ENCODE measurements at places on chromosomes 3 and 15.

DNA sequence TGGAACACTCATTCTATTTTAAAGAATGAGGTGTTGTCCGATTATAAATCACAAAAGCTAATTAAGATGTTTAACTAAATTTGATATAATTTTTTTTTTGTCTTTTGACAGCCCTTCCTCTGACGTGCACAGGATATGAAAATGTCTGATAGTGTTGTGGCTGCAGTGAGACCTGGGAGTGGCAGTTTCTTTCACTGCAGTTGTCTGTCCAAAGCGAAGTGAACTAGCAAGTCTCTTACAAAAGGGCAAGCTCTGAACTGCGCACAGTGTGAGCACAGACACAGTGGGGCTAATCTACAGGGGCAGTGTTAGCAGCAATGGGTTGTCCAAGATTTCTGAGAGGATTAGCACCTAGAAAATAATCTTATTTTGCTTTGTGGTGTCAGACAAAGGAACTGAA is 29.1 kb upstream of the MYRIP start:
- no peak for DNase-seq

DNA sequence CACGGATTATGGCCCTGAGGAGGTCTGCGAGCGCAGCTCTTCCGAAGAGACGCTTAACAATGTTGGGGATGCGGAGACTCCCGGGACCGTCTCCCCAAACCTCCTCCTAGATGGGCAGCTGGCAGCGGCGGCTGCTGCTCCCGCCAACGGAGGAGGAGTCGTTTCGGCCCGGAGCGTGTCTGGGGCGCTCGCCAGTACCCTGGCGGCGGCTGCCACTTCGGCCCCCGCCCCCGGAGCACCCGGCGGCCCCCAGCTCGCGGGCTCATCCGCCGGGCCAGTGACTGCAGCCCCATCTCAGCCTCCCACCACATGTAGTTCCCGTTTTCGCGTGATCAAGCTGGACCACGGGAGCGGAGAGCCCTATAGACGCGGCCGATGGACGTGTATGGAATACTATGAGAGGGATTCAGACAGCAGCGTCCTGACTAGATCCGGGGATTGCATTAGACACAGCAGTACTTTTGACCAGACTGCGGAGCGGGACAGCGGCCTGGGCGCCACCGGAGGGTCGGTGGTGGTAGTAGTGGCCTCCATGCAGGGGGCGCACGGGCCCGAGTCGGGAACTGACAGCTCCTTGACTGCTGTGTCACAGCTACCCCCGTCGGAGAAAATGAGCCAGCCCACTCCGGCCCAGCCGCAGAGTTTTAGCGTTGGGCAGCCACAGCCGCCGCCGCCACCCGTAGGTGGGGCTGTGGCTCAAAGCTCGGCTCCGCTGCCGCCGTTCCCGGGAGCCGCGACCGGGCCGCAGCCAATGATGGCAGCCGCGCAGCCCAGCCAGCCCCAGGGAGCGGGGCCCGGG is 1.6 kb downstream of the TSC22D2 start:
- DNase-seq, result peak; percentile 82

GRCh38 chr3:196501316-196502044 is 2.1 kb downstream of the RNF168 start:
- DNase-seq, result peak; percentile 54

DNA sequence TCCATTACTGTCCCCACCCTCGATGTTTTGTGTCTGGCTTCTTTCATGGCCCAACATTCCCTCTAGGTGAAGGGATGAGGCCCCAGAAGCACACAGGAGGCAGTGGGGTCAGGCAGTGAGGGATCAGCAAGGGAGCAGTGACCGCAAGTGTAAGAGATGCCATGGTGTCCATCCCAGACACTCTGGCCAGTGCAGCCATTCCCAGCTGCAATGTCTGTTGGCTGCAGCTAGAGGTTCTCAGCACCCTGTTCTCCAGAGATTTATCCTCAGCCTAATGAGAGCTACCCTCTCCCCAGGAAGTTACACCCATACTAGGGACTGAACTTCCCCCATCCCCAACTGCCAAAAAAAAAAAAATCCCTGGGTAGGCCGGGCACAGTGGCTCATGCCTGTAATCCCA is 40.2 kb downstream of the TRANK1 start:
- no peak for DNase-seq

DNA sequence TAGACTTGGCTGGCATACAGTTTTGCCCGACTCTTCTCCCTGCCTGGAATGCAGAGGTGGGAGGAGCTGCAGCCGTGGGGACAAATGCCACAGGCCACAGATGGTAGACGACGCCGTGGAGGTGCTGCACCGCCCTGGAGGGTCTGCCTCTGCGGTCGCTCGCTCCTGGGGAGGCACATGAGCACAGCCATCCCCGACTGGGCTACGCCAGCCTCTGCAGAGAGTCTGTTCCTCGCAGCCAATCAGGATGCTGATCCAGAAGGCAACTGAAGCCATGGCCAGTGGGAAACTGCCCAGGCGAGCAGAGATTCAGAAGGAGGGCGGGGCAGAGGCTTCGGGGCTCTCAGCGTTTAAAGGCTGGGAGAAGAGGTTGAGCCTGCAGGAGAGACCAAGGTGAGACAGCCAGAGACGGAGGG is 11.9 kb upstream of the LRRC15 start:
- DNase-seq, result no peak

GRCh38 chr15:25778161-25778560 is 85.0 kb downstream of the ATP10A start:
- no peak for DNase-seq

- DNase-seq, result no peak
Measured at GRCh38 chr15:50871832-50872231, 36.7 kb upstream of the AP4E1 start.

DNA sequence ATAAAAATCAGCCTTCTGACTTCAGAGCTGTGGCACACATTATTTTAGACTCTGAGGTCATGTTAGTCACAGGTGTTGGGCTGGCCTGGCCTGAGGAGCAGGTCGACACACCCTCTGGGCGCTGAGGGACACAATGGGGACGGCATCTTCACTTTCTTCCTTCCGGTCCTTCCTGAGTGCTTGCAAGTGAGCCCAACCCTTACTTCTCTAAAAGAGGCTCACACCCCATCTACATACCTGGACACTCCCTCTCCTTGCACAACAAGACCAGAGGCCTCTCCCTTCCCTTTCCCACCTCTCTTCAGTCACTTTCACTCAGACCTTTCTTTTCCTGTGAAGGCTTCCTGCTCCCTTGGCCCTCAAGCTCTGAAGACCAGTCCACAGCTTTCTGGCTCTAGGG is 85.4 kb downstream of the XXYLT1 start:
- DNase-seq, result peak; percentile 47

DNA sequence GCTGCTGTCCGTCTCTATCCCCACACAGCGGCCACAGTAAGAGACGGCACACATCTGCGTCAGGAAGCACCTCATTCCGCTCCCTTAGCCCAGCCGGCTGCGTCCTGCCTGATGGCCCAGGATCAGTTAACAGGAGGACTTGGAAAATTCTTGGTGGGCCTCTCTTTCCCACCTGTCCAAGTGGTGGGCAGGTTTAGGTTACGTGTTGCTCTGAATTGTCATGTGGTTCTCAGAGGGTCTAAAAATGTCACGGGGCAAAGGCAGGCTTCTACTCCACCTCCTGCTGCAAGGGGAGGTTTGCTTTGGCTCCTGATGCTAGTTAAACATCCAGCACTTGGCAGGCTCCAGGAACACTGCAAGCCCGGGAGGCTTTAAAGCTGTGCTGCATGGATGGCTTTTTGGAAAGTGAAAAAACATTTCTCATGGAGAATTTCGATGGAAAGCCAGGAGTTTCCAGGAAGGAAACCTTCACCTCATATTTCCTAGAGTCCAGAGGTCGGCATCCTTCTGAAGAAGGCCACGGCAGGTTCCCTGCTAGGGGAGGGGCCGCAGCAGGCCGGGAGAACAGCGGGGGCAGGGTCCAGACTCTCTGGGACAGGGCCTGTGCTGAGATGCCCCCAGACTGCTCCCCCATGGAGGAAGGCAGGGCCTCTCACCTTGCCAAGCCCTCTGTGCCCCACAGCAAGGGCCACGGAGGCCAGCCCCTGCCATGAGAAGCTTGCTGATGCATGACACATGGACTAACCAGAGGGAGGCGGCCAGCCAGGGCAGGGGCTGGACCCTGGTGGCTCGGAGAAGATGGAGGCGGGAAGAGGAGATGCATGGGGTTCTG is 10.8 kb downstream of the CTSH start:
- DNase-seq, result no peak

GRCh38 chr3:24052446-24052845 is 107.4 kb downstream of the NR1D2 start:
- DNase-seq, result no peak

- no peak for DNase-seq
Measured at GRCh38 chr15:70319466-70319865, 221.7 kb upstream of the TLE3 start.

DNA sequence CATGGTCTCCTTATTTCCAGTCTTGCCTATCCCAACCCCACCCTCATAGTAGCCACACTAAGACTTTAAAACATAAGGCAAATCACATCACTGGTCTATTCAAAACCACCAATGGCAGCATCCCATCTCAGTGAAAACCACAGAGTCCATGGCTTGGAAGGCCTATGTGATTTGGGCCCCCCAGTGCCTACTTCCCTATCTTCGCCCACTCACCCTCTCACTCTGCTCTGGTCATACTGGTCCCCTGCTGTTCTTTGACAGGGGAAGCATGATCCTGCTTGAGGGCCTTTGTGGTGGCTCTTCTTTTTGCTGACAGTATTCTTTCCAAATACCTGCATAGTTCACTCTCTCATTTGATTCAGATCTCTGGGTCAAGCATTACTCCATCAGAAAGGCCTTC is 3.3 kb downstream of the GTF2A2 start:
- DNase-seq, result no peak

DNA sequence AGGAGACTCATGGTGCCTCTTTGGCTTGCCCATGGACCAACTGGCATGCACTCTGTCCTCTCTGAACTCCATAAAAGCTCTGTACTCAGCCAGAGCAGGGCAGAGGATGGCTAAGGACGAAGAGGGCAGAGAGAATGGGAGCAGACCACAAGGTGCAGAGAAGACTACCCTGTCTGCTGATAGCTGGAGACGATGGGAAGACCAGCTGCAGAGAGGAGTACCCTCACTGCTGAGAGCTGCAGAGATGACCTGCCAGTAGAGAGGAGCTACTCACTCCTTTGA is 65.0 kb downstream of the THBS1 start:
- no peak for DNase-seq

DNA sequence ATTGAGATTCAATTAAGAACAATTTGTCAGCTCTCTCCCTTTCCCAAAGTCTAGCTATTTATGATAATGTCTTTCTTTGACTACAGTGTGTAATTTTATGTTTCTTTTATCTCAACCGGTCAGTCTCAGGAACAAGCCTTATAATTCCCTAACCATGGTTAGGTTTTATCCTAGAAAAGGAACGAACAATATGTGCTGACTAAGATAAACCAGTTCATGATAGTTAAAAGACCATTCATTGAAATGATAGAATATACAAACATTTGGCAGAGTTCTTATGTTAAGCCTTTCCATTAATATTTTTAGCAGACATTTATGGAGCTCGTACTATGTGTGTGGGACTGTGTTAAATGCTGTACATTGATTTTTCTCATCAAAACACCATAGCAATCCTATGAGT is 106.3 kb downstream of the SYNPR start:
- DNase-seq, result no peak

GRCh38 chr15:77518458-77518857 is 97.8 kb downstream of the HMG20A start:
- no peak for DNase-seq

- peak; percentile 70 for DNase-seq
Measured at GRCh38 chr15:32856753-32857152, 138.9 kb downstream of the GREM1 start.

DNA sequence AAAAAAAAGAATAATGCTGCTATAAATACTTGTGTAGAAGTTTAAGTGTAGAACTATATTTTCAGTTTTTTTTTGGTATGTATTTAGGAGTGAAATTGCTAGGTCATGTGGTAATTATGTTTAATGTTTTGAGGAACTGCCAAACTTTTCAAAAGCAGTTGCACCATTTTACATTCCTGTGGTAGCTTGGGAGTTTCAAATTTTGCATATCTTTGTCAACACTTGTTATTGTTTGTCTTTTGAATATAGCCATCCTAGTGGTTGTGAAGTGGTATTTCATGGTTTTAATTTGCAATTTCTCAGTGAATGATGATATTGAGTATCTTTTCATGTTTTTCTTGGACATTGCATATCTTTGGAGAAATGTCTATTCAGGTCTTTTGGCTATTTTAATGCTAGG is 30.4 kb downstream of the SKIL start:
- peak; percentile 49 for DNase-seq

DNA sequence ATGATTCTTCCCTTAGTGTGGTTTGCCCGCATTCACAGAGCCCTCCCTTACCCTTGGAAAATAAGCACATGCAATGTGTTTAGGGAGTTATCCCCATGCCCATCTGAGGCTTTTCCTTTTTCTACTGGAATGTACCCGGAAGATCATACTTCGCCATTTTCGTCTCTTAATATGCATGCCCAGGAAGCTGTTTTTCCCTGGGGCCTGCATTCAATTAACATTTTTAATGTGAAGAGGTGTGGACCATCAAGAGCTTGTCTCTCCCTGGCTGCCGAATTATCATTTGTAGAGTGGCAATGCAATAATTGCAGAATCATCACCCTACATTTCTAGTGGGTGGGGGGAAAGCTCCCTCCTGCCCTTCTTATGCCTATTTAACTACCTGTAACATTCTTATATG is 976.3 kb downstream of the DIPK2A start:
- no peak for DNase-seq

- no peak for DNase-seq
Measured at GRCh38 chr15:26841514-26841913, 25.3 kb upstream of the GABRA5 start.

DNA sequence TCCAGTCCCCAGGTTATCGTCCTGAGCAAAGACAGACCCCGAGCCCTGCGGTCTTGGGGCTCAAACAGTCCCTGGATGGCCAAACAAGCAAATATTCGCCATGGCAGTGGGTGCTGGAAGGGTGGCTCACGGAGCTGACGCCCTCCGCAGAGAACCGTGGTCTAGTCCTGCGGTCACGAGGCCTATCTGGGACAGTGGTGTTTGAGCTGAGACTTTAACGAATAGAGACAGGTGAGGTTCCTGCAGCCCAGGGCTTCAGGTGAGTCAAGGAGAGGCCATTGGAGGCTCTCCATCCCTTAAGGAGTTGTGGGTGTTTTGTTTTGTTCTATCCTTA is 399 bp upstream of the SUCLG2 start:
- DNase-seq, result no peak

- DNase-seq, result peak; percentile 20
Measured at GRCh38 chr3:48561045-48561736, 2.4 kb downstream of the UCN2 start.

DNA sequence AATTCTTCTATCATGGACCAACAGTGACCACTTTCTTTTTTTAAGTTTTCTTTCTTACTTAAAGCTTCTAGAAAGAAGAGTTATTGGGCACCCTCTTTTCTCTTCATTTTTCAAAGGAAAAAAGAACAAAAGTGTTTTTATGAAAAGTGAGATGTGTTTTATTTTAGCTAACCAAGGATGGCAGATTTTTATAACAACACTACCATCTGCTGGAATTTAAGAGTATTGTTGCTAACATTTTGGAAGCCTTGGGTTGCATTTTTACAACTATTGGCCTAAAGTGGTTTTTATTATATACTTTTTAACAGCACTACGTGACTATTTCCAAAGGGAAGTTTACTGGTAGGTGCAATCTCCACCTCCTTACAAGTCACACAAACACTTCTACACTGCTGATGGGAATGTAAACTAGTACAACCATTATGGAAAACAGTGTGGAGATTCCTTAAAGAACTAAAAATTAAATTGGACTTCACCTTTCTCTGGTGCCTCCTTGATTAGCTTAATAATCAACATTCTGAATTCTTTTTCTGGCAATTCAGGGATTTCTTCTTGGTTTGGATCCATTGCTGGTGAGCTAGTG is 237.7 kb upstream of the AGTR1 start:
- no peak for DNase-seq

Data from trophoblast cell (in vitro differentiated cells and primary cell).